Omental fat pad (tissue), 4 donors: ENCODE measurements at places on chromosomes 2 and 18. TPM values are rescaled to one million over a fixed set of nuclear protein-coding genes. Genes with fewer than 3 reads are reported as not detected.

ARL5A gene
- 44.2 TPM for total RNA-seq

- DNase-seq = no peak
These were observed 192.8 kb upstream of the APCDD1 start for GRCh38 chr18:10261344-10262276.

DNA sequence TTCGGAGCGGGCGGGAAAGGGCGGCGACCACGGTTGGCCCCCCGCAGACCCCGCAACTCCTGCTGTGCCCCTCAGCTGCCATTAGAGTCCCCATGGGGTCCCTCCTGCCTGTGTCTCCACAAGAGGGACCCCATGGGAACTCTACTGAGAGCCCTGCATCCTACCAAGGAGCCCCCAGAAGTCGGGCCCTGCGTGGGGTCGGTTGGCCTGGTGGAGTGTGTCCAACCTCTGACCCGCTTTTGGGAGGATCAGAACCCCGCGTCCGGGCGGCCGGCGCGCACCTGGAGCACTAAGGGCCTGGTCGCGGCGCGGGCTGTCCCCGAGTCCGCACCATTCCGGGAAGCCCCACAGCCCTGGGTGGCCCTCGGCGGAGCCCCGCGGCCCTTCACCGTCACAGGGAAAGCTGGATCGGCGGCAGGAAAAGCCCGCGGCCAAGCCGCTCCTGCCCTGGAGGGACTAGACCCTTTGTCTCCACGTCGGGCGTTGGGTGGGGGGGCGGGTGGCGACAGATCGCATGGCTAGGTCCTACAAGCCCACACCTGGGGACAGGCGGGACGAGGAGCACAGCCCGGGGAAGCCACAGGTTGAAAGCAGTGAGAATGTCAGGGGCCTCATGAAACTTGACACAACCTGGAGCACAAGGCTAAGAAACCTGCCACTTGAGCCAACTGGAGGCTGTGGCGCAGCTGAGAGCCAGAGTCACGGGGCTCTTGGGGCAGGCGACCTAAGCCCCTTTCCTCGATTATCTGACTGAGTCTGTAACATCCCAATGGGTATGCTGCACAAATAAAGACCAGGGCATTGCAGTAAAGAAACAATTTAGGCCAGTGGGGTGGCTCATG, 11.2 kb upstream of the CXXC1 start:
- DNase-seq = no peak

GRCh38 chr2:9206991-9207640, 504 bp downstream of the ASAP2 start:
- DNase-seq = no peak

- DNase-seq = no peak
These were observed 270.0 kb downstream of the CYP26B1 start for GRCh38 chr2:71877636-71878035.

GRCh38 chr18:54712758-54713157, 115.5 kb upstream of the RAB27B start:
- no peak for DNase-seq

- DNase-seq = no peak
These were observed 519.3 kb upstream of the ID2 start for GRCh38 chr2:8162552-8162951.

ARHGAP15 gene
- 27.6 TPM for total RNA-seq

SCG2 gene
- total RNA-seq = 0.47 TPM

CHRND gene
- total RNA-seq = not detected

- DNase-seq = no peak
These were observed 394.0 kb upstream of the HNRNPA3 start for GRCh38 chr2:176818617-176819016.

MOGAT1 gene
- total RNA-seq = 2.4 TPM

DNA sequence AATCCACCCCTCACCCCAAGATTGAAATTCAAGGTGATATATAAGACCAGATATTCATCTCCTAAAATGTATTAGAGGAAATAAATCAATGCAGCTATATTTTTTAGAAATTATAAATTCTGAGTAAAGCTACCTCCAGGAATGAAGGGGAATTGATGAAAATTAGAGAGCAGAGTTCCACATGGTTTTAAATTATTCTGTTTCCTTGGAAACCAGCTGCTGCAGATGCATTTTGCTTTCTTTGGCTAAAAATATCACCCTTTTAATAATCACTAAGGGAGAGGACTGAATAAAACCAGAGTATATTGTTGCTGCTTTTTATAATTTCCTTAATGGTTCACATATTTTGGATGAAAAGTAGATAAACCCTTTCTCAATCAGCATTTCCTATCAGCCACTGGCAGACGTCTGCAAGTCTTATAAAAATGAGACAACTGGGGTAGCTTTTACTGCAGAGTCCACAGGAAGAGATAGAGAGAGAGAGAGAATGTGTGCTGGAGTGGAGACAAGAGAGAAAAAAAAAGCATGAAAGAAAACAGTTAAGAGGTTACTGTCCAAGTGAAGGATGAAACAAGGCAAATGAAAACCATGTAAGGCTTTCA, 2.0 kb downstream of the CSRNP3 start:
- no peak for DNase-seq

- no peak for DNase-seq
These were observed 4.7 kb downstream of the GLI2 start for GRCh38 chr2:120740375-120740764.

- no peak for DNase-seq
These were observed 63.5 kb upstream of the HNRNPA3 start for GRCh38 chr2:177149155-177149503.

DNA sequence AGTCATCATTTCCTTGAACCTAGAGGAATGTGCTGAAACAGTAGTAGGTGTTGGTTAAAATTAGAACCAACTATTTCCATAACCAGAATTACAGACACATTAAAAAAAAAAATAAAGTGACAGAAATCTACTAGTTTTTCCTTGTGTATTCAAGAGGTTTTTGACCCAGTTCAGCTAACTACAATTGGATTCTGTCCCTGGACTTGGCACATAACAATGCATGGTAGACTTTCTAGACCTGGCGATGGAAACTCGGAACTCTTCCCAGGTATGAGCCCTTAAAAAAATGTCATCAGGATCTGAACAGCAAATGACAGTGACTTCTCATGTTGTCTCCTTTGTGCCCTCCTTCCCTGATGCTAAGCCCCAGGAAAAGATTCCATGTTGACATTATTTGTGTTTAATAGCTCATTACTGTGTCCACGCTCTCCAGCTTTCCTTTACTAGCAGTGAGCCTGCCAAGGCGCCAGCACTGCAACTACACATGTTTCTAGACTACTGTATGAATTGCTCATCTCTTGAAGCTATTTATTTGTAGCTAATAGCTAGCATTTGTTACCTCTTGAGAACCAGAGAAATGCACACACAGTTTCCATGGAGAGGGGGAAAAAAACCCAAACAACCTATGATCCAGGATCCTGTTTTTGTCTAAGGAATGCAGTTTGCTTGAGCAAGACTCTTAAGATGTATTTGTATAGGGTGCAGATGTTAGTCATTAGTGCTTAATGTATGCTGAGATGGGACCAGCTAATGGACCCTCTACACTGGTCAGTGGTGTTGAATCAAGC, 148.5 kb downstream of the FMNL2 start:
- no peak for DNase-seq

DNA sequence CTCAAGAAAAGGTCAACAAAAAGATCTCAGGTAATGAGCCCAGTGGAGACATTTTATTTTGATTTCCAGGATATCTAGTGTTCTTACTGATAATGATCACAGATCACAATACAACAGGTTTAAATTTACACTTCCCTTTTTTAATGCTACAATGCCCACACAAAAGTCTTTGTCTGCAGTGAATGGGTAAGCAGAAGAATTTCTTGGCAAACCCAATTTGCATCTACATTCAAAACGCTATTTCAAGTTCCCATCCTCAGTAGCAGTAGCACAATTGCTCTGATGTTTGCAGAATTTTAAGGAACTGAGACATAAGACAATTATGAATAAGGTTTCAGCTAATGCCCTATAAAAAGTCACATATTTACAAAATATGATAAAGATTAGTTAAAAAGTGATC, 929.4 kb upstream of the PIK3C3 start:
- no peak for DNase-seq

MEIS1 gene
- total RNA-seq = 51.5 TPM

GRCh38 chr2:105812180-105813044, 67.7 kb downstream of the NCK2 start:
- DNase-seq = no peak

MC2R gene
- total RNA-seq = not detected

DNA sequence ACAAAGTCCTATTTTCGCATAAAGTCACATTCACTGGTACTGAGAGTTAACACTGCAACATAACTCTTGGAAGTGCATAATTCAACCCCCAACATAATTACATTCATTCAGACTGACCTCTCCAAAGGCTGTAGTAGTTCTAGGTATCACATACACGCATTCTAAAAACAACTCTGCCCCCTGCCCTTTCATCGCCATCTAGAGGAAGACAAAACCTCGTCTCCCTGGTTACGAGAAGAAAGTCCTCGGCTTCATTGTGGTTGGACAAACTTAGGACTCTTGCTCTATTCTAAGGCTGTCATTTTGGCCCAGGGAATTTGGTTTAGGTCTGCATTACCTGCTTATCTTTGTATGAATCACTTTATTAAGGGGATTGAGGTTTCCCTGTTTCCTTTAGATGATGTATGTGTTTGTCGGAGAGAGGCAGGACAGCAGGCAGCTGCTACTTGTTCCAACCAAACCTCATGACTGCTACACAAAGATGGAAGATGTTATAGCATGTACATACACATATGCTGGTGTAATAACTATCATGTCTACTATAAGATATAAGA, 215.4 kb upstream of the NRXN1 start:
- no peak for DNase-seq

LRPPRC gene
- total RNA-seq = 47.5 TPM

- DNase-seq = no peak
These were observed 37.5 kb upstream of the SERPINB2 start for GRCh38 chr18:63850020-63850419.

DNA sequence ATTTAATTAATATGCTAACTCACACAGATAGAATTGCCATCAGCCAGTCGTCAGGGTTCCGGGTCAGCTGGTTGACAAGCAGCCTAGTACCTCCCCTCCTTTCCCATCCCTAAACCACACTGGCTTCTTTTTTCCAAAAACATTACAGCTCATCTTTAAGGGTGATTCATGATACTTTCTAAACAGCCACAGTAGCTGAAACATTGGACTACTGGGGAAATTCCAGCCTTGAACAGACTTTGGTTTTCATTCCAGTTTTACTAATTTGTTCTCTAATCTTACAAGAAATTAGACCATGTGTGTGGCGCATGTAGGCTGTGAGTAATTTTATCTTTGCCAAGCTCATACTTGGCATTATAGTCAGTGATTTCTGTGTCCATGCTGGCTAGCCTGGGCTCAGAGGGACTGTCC, 110.8 kb downstream of the FMNL2 start:
- no peak for DNase-seq

NETO1 gene
- 0.48 TPM for total RNA-seq

KCNS3 gene
- total RNA-seq = 5.0 TPM

DNA sequence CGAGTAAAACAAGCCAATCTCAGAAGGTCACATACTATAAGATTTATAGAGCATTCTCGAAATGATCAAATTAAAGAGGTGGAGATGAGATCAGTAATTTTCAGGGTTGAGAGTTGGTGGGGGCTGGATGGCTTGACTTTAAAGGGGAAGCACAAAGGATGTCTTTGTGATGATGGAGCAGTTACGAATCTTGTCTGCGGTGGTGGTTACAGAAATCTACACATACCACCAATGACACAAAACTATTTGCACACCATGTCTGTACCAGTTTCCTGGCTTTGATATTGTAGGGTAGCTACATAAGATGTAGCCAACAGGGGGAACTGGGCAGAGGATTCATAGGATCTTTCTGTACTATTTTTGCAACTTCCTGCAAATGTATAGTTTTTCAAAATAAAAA, 190.6 kb upstream of the SMIM21 start:
- DNase-seq = no peak

DNA sequence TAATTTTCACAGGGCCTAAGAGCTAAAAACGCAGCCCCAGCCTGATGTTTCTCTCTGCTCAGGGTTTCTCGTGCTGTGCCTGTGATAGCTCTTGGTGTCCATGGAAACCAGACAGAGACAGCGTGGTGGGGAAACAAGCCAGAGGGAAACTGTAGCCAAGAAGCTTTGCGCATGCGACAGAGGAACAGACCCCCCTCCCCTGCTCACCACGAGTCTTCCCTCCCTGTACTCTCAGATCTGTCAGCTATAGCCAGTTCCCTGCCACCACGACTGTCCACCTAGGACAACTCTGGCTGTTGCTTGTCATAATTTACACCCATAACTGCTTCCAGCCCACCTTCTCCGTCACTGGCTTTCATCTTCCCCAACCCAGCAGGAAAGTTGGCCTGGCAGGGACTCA, 13.2 kb upstream of the DNAJC27 start:
- no peak for DNase-seq

DTYMK gene
- 16.1 TPM for total RNA-seq
